ENCODE measurements at places on chromosomes 2 and 18. TPM values are rescaled to one million over a fixed set of nuclear protein-coding genes. Genes with fewer than 3 reads are reported as not detected.

Gene AMER3
- polyA plus RNA-seq: not detected

DNA sequence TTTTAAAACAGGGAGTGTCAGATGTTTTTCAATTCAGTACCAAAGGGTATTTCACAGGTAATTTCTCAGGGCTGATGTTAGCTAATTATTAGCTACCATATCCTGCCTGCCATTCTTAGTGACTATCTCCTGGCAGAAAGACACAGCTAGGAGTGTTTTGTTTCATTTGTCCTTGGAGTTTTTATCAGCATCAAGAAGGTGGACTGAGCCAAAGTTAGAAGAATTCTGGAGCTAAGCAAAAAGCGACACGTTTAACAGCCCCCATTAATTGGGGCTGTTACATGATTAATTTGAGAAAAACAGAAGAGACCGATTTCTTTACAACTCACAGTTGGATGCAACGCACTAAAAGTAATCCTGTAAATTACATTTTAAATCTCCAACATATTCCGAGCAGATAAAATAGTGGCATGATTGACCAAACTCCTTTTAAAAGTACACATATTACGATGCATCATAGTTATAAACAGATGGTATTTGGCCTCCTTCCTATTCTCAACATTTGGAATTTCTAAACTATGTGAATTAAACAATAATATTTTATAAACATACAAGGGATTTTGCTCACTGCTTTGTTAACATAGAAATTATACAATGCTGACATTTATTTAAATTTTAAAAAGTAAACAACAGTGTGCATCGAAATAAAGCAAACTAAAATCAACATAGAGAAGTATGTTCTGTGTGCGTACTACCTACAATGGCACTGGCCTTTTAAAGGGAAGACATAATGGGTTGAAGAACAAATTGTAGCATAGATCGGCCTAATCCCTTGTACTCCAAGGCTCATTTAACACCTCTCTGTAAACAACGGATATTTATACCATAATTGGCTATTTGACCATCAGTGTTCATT is 585.1 kb downstream of the ZEB2 start:
- DNase-seq: no peak

Gene DLX1
- polyA plus RNA-seq: 2.2 TPM

Gene EDAR
- polyA plus RNA-seq: not detected

DNA sequence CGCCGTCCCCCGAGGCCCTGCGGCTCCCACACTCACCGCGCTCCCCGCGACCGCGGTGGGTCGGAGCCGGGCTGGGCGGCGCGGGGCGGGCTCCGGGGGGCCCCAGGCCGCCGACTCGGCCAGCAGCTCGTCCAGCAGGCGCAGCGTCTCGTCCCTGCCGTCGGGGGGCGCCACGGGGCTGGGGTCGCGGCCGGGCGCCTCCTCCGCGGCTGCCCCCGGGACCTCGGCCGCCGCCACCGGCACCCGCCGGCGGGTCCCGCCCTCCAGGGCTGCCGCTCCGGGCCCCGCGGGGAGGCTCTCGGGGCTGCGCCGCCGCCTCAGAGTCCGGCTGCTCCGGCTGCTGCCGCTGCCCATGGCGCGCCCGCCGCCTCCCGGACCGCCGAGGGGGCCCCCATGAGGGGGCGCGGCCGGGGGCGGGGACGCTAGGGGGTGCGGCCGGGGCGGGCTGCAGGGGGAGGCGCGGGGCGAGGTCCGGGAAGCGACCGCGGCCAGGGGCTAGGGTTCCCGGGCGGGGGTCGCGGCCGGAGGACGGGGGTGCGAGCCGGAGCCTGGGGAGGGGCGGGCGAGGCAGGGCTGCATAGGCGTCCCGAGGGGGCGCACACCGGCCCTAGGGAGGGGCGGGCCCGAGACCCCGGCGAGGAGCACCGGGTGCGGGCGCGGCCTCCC is at the start of gene CYS1:
TSS of gene CYS1 (minus strand) at position 542 of the 666 bp plus-strand sequence. CDS start at position 354, 188 bp downstream.
- DNase-seq: no peak

DNA sequence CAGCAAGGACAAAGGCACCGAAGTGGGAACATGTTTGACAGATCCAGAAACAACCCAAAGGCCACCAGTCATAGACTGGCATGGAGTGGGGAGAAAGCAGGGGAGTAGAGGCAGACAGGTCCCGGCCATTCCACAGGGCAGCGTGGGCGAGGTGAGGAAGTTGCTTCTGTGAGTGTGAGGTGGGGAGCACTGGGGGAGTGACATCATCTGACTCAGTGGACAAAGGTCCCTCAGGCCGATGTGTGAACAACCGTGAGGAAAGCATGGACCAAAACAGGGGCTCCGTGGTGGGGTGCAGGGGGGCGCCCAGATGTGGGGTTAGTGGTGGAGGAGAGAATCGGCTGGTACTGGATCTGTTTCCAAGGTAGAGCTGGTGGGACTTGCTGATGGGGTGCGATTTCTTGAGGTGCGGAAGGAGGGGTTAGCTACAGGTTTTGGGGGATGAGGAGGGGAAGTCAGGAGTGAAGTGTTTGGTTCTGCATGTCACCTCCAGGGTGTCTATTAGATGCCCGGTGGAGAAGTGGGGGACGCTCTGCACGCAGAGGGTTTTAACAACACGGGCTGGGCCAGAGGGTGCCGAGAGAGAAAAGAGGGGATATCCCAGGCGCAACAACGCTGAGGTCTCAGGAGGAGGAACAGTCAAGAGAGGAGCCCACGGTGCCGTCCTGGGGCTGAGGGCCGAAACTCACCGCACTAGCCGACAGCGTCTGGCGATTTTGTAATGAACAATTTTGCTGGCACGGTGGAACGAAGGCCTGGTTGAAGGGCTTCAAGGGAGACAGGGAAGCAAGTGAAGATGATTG is 2.5 kb upstream of the SFT2D3 start:
- no peak for DNase-seq

Gene RAB1A
- polyA plus RNA-seq: 215 TPM

Gene TMEM163
- not detected for polyA plus RNA-seq

DNA sequence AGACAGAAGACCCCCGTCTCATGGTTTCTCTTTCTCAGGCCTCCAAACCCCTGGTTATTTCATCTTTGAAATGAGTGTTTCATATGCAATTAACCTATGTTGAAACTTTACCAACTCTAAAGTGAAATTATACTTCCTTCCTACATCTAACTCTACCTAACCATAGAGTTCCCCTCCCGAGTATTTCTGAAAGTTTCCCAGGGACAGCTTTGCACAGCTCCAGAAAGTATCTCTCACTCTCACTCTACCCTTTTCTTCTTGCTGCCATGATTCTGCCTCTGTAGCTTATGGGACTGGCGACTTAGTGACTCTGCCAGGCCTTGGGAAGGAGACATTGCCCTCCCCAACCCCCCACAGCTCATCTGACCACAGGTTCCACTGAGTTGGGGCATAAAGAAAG is 107.9 kb downstream of the B3GNT2 start:
- DNase-seq: no peak

Gene ALLC
- polyA plus RNA-seq: not detected

Gene SOWAHC
- 3.9 TPM for polyA plus RNA-seq

- no peak for DNase-seq
Observed at GRCh38 chr2:198465970-198466369, 661.6 kb downstream of the PLCL1 start.

- DNase-seq: no peak
Observed at GRCh38 chr18:41532344-41533086, 422.5 kb upstream of the PIK3C3 start.

Gene LCT
- not detected for polyA plus RNA-seq

DNA sequence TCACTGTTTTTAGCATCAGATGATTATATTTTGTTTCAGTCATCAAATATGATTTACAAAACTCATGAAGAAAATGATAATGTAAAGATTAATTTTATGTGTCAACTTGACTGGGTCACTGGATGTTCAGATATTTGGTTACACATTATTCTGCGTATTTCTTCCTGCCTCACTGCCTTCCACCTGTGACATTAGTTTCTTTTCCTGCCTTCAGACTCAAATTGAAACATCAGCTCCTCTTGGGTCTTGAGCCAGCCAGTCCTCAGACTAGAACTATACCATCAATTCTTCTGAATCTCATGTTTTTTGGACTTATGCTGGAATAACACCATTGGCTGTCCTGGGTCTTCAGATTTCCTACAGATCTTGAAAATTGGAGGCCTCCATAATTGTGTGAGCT is 96.7 kb downstream of the ZNF385B start:
- no peak for DNase-seq

- DNase-seq: no peak
Observed at GRCh38 chr2:99819766-99820165, 322.6 kb downstream of the AFF3 start.

DNA sequence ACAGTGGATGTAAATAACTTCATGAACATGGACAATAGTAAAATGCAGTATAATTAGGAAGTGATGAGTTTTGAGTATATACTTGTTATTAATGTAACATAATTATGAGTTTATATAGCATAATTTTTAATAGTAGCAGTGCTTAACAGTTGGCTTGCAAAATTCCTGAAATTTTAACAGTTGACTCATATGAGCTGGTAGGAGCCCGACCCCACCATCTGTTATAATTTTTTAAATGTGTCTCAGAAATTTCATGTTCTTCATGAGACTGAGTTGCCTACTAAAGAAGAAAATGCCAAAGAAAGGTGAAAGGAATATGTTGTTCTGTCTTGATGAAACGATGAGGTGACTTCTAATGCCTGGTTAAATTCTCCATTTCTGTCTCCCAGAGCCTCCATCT is 62.6 kb downstream of the ITGB1BP1 start:
- no peak for DNase-seq

GRCh38 chr2:38038682-38039081 is 37.3 kb downstream of the CYP1B1 start:
- DNase-seq: no peak

- DNase-seq: no peak
Observed at GRCh38 chr2:8441986-8442385, 239.9 kb upstream of the ID2 start.

DNA sequence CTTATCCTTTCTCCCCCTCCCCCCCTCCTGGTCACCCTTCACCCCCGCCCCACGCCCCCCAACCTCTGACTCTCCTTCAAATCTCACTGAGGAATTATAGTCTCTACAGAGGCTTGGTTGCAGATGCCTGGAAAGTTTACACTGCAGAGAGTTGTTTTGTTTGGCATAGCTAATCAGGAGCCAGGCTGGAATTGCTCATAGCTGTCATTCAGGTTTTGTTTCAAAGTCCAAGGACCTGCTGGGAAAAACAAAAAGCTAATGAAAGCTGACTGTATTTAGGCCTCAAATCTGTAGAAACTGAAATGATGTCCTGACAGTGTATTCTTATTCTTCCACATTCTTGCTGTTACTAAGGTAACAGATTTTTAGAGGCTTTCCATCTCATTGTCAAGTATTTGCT is 22.6 kb downstream of the GREB1L start:
- no peak for DNase-seq

Gene NDUFAF7
- 17.1 TPM for polyA plus RNA-seq

DNA sequence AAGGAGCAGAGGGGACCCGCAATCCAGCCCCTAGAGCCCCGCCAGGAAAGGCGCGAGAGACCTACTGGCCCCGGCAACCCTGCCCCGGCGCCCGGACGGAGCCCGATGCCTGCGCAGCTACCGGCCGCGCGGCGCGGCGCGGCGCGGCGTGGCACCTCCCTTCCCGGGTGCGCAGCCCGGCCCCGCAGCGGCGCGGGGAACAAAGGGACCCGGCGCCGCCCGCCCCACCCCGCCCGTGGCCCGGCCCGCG is 307 bp downstream of the CDH2 start:
- no peak for DNase-seq

Gene KIF5C
- polyA plus RNA-seq: 0.12 TPM

- no peak for DNase-seq
Observed at GRCh38 chr2:190215620-190216019, 104.0 kb downstream of the HIBCH start.

Gene FSIP2
- polyA plus RNA-seq: 0.48 TPM

DNA sequence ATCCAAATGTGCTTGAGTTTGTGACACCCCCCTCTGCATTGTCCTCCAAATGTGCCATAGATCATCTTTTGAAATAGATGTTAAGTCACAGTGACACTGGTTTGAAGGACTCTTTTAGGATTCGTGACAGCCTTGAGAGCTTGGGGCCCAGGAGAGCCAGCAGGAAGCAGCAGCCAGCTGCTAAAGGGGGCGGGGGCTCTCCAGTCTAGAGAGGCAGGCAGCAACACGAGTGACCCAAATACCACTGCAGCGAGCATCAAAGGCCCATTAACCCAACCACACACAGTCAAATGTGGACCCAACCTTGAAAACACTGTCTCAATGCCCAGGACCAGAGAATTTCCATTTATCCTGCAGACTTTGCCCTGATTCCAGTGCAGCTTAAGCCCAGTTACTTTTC is 75.6 kb downstream of the ZBTB7C start:
- DNase-seq: no peak

- DNase-seq: no peak
Observed at GRCh38 chr2:20221555-20221973, 3.4 kb downstream of the SDC1 start.

DNA sequence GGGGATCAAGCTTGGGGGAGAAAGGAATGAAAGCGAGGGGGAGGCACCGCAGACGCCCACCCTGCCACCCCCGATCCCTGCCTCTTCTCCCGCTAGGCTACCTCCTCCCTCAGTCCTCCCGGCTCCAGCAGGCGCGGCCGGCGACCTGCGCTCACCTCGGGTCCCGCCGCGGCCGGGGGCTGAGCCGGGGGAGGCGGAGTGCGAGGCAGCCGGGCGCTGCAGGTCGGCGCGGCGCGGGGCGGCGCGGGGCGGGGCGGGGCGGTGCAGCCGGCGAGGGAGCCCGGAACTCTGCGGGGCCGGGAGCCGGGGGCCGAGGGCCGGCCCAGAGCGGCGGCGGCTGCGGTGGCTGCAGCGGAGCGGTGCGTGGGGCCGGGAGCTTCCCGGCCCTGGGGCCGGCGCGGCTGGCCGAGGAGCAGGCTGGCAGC is 477 bp downstream of the ACVR1 start:
- no peak for DNase-seq

- DNase-seq: no peak
Observed at GRCh38 chr18:53686965-53687364, 537.5 kb downstream of the MBD2 start.

DNA sequence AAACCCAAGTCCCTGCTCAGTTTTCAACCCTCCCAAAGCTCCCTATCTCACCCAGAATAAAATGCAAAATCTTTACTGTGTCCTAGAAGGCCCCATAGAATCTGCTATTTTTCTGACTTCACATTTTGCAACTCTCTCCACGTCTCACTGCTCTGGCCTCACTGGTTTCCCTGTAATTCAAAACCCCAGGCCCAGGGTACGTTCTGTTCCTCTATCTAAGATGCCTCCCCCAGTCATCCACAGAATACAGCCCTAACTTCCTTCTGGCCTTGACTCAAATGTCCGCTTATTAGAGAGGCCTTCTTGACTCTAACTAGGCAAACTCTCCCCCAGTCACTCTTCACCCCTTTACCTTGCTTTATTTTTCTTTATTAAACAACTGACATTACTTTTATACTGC is 42.0 kb downstream of the FAM161A start:
- DNase-seq: no peak

DNA sequence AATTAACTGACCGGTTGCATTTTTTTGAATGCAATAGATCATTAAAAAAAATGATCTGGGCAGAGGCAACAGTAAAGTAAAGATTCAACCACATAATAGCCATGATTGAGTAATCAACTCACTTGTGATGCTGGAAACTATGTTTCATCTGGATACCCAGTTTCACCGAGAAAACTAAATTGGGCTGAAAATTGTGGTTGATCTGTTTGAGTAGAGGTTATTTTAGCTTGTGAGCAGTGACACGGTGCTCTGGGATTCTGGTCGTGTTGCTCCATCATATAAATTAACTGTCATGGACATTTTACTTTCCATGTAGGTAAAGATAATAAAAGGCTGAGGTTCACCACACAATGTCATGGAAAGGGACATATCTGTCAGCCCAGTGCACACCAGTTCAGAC is 58.7 kb downstream of the CD226 start:
- no peak for DNase-seq

Gene RAPGEF4
- polyA plus RNA-seq: 0.63 TPM

- no peak for DNase-seq
Observed at GRCh38 chr2:2720351-2720750, 389.3 kb upstream of the MYT1L start.

All from AG04450 (cell line).